Chondrocyte (in vitro differentiated cells): ENCODE measurements at places on chromosomes 4 and X. TPM values are rescaled to one million over a fixed set of nuclear protein-coding genes. Genes with fewer than 3 reads are reported as not detected.

- DNase-seq = no peak
These were observed 191.1 kb upstream of the FAT4 start for GRCh38 chr4:125123570-125124109.

- DNase-seq = no peak
These were observed 552.9 kb upstream of the PCDH10 start for GRCh38 chr4:132596186-132596585.

- no peak for DNase-seq
These were observed 12.7 kb downstream of the GAB3 start for GRCh38 chrX:154738011-154738738.

GRCh38 chr4:149886786-149887490 lies 71.3 kb upstream of the IQCM start:
- DNase-seq = no peak

GRCh38 chr4:158090323-158090722 lies 82.5 kb downstream of the GASK1B start:
- DNase-seq = no peak

- DNase-seq = no peak
These were observed 17.3 kb downstream of the NIPAL1 start for GRCh38 chr4:48033825-48034413.

DNA sequence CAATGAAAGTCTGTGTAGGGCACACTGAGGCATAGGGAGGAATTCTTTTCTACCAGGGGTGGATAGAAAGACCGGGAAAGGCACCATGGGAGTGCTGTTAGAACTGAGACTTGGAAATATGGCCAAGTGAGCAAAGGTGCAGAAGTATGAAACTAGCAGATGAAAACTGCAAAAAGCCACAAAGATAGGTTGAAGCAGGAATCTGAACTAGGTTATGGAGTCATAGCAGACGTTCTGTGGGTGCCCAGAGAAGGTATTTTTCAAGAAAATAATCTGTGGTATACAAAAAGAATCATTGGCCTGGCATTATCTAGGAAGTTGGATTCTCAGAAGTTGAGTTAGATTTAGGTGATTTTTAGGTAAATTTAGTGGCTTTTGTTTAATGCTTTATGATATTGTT lies 48.5 kb downstream of the SMAD1 start:
- DNase-seq = no peak

DNA sequence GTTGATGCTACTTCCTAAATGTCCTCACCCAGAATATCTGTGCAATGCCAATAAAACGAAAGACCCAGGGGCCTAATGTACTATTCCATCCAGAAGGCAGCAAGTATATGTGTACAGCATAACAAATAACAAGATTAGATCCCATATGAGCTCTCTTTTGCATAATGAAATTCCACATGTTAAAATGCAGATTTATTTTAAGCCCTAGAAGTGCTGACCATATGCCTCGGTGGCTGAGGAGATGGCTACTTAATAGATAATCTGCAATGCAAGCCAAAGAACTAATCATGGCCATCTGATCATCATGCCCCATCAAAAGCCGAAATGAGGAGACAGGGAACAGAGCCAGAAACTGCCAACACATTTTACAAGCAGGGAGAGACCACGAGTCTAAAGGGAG lies 293.5 kb downstream of the KCNIP4 start:
- no peak for DNase-seq

DNA sequence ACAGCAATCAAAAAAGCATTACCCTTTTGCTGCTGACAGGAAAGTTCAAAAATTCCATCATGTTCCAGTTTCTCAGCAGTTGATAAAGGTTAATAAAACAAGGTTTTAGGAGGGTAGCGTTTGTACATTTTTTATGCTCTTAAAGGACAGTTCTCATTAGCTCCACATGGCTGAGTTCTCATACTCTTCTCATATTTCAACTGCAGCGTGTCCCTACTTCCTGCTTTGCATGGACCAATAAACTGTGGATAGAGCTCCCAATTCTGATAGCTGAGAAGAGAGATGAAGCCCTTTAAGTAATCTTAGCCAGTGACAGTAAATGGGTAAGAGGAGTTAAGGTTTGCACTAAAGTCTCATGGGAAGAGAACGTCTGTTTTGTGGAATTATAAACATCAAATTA lies 53.5 kb downstream of the SPANXA2 start:
- no peak for DNase-seq

DNA sequence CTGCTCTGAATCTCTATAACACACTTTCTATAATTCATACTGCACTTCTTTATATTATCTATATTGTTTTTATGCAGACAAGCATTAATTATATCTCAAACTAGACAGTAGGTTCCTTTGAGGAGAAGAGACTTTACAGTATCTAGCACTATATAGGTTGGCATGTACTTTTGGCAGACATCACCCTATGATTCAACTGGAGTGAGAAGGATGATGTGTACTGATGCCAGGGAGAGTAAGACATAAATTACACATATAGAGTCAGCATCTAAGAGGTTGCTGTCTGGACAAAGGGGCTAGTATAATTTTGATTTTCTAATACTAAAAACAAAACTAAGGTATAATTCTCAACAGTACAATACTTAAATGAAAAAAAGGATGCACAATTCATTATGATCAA lies 5.1 kb upstream of the RBM41 start:
- no peak for DNase-seq

GRCh38 chrX:1545776-1546408 lies 8.9 kb upstream of the P2RY8 start:
- no peak for DNase-seq

DNA sequence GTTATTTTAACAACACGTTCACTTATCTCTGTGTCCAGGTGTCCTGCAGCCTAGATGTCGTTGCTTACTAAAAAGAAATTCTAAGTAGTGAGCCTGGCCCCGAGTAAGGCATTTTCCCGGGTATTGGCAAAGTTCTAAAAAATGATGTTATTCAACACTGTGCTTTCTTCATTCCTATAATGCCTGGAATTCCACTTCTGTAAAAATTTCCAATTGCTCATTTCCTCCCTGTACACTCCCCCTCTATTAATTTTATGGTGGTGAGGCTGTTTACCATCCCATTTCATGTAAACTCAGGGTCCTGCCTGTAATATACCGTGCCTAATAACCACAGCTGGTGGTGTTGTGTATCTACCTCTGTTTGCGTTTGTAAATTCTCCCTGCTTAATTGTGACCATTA lies 14.2 kb downstream of the BST1 start:
- no peak for DNase-seq

- no peak for DNase-seq
These were observed 80.1 kb downstream of the ANKRD50 start for GRCh38 chr4:124632439-124632838.

- DNase-seq = no peak
These were observed 25.3 kb downstream of the TSPAN5 start for GRCh38 chr4:98633159-98633558.

- no peak for DNase-seq
These were observed 14.4 kb downstream of the ADH1A start for GRCh38 chr4:99276417-99276816.

GRCh38 chr4:153466081-153466948 lies at the start of gene TMEM131L:
TSS of gene TMEM131L (plus strand) at chr4:153466360. CDS start at chr4:153466398, 38 bp downstream.
- no peak for DNase-seq

DNA sequence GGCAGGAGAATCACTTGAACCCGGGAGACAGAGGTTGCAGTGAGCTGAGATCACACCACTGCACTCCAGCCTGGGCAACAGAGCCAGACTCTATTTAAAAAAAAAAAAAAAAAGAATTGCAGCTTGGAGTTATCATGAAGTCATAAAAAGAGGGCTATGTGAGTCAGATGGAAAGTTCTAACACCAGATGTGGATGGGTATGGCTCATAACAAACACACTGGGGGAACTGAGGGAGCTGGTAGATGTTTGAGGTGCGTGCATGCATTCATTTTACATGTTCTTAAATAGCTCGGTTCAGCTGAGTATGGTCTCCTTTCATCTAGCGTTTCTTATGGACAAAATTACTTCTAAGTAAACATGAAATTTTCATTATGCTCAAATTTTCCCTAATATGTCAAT lies 11.7 kb downstream of the TRMT2B start:
- no peak for DNase-seq

- DNase-seq = no peak
These were observed 37.5 kb upstream of the MAOA start for GRCh38 chrX:43618366-43619205.

DNA sequence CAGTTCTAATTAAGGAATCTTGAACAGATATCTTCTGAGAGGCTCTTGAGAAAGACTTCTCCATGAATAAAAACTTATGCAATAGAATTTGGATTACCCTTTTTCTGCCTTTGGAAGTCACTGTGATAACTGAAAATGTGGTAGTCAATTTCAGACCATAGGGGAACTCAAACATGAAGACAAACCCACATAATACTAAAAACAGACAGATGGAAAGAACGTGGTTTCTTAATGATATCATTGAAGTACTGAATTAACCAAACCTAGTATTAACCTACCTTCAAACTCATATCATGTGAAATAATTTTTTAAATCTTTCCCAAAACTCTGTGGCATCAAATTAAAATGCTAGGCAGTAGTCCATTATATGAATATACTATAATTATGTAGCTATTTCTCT lies 153.5 kb downstream of the CAMK2D start:
- DNase-seq = no peak

DNA sequence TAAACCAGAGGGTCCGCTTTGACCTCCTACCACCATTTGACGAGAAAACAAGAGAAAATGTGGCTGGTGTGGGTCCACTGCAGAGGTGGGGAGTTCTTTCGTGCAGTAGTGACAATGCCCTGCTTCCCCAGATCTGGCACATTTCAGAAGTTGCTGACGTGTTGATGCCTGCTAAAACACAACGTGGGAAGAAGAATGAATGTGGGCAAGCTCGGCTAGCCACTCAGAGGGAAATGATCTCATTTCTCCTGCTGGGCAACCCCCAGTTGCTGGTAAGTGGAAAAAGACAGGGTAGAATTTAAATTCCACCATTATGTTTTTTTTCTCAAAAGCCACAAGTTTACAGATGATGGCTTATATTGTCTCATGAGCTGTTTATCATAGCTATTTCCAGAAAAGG lies 77.9 kb downstream of the LUZP4 start:
- no peak for DNase-seq

GRCh38 chr4:101279377-101279871 lies 67.9 kb downstream of the PPP3CA start:
- DNase-seq = no peak

GRCh38 chr4:7773401-7774180 lies 166.1 kb downstream of the AFAP1 start:
- peak; percentile 61 for DNase-seq

Gene NAA11
- not detected in 3 replicates for total RNA-seq

Gene TMPRSS11F
- total RNA-seq = not detected in 3 replicates

Gene MGAT4D
- not detected in 3 replicates for total RNA-seq

Gene CSAG2
- not detected in 3 replicates for total RNA-seq

Gene GAGE1
- not detected in 3 replicates for total RNA-seq

Gene BEND4
- not detected in 3 replicates for total RNA-seq

Gene PAGE5
- total RNA-seq = not detected in 3 replicates
